ENCODE measurements at places on chromosomes 3 and 15.

DNA sequence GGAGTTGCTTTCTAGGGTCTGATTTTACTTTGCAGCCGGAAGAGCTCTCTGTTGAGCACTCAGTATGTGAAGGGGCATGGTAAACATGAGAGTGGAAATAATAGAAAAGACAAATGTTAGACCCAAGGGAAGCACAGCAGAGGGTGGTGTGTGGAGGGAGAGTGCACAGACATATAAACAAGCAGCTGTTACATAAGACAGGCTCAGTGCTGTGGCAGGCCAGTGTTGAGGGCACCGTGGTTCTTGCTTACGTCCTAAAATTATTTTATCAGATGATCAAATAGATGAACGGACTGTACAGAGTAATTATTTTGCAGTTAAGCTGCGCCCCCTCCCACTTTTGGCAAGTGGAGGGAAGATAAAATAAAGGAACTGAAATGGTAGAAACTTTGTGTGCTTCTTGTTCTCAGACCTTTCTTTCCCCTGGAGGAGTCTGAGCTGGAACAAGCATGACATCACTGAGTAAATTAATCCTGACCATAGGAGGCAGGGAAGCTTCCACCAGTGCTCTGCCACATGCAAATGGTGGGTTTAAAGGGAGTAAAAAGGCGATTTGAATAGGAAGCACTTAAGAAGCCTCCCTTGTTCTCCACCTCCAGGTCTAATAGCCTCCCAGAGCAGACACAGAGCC lies 205.6 kb downstream of the IL20RB start:
- DNase-seq, result no peak

GRCh38 chr3:123584284-123584987 lies 417 bp downstream of the HACD2 start:
- DNase-seq, result no peak

DNA sequence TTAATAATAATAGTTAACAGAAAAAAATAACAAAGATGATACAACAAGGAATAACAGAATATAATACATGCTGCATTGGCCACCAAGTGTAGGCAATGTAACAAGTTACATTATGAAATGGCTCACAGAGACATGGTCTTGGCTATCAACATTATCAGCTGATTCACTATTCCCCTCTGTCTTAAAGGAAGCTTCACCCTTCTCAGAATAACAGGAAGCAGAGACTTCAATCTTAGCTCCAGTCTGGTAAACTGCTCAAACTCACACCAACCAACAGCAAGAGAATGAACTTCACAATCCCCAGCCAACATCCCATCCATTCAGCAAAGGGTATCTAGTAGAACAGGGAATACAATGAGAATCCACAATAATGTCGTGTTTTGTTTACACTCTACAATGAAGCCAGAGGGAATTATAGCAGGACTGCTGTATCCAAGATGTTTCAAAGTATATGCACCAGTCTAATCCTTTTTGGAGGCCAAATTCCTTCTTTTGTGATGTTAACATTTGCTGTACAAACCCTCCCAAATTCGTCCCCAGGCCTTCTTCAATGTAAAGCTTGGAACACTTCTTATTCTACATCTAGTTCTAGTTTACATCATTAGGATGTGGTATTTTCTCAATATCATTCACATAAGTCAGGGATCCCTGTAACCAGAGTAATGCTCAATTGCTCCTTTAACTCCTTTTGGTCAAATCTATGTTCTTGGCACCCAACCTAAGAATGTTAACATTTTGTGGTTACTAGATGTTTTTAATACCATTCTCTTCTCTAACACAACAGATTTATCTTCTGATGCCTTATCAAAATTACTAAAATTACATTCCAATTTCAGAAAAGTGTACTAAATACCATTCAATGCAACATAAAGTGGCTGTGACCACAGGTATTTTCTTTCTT lies 52.4 kb upstream of the CMSS1 start:
- no peak for DNase-seq

DNA sequence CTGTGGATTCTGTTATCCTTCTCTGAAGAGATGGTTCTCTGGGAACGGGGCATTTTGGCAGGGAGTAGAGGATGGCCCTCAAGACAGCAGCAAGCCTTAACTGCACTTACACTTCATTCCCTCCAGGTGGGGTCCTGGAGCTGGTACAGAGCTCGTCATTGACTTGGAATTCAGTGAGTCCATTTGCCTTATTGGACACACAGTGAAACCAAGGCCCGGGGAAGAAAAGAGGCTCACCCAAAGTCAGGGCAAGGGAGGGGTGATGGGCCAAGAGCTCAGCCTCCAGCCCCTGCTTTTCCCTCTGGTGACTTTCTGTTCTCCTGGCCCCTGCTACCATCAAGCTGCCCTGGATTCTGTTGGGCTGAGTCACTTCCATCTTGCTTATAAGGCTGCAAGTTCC lies 125.6 kb downstream of the ETFA start:
- no peak for DNase-seq

- DNase-seq, result no peak
These were observed 176.7 kb downstream of the SMAD6 start for GRCh38 chr15:66878761-66879160.

DNA sequence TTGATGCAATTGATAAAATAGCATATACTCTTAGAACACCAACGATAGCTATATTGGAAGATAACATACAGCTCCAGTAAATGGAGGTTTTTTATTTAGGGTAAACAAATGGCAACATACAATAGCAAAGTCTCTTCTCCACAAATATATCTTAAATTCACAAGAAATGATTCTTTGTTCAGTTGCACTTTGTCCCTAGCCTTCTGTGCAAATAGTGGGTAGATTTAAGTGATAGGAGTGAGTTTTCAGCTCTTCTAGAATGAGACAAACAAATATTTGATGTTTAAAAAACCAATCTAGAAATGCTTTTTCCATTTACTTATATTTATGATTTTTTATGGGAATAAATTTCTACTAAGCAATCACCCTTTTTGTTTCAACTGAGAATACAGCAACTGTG lies 253.8 kb downstream of the NEK10 start:
- no peak for DNase-seq

GRCh38 chr3:155252535-155252934 lies 40.9 kb downstream of the STRIT1 start:
- no peak for DNase-seq

DNA sequence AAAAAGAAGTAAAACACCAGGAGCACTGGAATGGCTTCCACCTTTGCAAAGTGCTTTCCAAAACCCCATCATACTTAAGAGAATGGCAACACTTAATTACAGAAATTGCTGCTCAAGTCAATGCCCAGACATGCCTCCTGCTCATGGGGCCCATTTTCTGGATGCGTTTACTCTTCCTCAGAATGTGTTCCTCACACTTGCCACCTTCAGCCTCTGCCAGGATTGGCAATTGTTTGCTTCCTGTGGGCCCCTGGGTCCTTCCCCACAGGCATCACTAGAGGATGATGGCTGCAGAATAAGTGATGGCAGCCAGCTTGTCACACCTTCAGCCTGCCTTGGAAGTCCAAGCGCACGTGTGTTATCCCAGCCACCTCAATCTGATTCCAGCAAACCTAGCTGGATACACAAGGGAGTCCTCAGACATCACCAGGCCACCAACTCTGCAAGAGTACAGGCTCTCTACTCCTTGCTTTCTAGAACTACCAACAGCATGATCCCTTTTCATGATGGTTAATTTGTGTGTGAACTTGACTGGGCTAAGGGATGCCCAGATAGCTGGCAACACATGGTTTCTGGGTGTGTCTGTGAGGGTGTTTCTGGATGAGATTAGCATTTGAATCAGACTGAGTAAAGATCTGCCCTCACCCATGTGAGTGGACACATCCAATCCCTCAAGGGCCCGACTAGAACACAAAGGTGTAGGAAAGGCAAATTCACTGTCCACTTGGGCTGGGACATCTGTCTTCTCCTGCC lies 4.9 kb upstream of the NUP210 start:
- no peak for DNase-seq

GRCh38 chr15:41215708-41216107 lies 14.8 kb downstream of the EXD1 start:
- DNase-seq, result no peak

DNA sequence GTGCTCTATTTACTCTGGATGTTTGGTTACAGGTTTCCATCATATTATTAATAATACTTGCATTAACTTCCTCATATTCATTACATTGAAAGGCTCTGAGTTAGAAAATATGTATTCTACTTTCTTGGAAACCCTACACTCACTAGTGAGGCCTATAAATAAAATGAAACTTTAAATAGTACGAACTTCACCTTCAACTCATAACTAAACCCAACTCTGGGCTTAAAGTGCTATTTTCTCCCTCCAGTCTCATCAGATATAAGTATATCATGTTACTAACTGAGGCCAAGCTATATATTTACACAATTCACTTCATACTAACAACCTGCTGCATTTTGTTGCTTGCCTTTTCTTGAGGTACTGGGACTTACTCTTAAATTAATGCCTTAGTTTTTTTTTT lies 306.7 kb downstream of the TIGIT start:
- no peak for DNase-seq

DNA sequence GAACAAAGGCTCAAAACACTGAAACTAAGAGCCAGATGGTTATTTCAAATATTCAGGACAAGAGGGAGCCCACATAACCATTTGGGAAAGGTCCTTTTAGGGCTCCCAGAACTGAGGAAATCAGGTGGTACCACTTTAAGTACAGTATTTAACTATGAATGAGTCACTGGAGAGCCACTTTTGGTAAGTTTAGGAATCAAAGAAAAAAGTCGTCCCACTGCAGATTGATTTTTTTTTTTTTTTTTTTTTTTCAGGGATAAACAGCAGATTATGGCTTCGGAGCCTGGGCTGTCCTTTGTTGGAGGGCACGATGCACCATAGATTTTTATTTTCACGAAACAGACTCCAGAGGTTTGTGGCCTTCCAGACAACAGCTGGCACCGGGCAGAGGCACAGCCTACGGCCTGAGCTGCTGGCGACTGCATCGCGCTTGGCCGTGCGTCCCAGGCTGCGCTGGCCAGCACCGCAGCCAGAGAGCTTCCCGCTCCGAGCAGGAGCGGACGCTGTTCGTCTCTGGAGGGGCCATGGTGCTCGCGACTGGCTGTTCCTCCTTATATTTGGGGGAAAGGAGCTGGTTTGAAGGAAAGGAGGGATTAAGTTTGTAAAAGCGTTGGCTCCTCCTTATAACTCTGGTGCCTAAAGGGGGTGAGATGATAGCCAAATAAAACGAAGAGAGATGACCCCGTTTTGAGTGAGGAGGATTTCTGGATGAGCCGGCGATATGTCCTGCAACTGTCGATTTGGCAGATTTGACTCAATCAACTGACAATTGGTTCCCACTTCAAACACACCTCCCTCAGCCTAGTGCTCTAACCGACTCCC lies 152.9 kb upstream of the GOLIM4 start:
- DNase-seq, result no peak

Measured in naive B cell (primary cell).